K562 (cell line): ENCODE measurements at places on chromosomes 5 and 9.

GRCh38 chr5:113246361-113246870 is 188.4 kb downstream of the TSSK1B start:
- DNase-seq: no peak

- no peak for DNase-seq
Observed at GRCh38 chr5:27008604-27009539, 29.5 kb downstream of the CDH9 start.

GRCh38 chr9:37187292-37187691 is 66.9 kb downstream of the ZCCHC7 start:
- no peak for DNase-seq

- DNase-seq: no peak
Observed at GRCh38 chr5:108143581-108143980, 238.3 kb downstream of the FBXL17 start.

GRCh38 chr9:16846367-16846766 is 24.1 kb downstream of the BNC2 start:
- no peak for DNase-seq
